T-helper 2 cell (primary cell): ENCODE measurements at places on chromosomes 1 and 21.
A peak's percentile ranks its signal among the peaks of the same experiment; 100 is the strongest.

GRCh38 chr1:42784547-42784945 is 245 bp upstream of the TMEM269 start:
- no peak for DNase-seq

DNA sequence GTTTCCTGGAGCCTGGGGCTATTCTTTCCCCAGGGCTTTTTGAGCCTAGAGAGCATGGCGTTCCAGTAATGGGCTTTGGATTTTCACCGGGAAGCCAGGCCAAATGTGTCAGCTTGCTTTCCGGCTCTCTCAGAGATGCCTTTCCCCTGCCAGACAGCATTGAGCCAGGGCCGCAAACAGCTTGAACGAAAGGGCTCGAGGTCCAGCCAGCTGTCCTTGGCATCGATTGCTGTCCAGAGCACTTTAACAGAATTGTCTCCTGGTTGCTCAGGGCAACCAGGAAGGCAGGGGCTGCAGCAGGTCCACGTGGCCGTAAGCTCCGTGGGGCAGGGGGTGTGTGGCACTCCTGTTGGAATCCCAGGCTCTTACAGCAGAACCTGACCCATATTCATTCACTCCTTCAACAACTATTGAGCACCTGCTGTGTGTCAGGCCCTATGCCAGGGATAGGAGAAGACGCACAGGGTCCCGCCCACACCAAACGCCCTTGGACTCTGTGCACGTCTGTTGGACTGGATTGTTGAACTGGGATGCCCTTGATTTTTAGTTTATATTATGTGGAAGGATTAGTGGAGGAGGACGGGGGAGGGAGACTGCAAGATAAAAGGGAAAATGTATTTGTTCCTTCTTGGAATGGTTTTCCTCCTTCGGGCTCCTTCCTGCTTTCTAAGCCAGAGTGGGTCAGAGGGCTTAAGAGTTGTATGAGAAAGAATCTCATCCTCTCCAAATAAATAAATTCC is 38.7 kb upstream of the EFHD2 start:
- DNase-seq, result no peak

DNA sequence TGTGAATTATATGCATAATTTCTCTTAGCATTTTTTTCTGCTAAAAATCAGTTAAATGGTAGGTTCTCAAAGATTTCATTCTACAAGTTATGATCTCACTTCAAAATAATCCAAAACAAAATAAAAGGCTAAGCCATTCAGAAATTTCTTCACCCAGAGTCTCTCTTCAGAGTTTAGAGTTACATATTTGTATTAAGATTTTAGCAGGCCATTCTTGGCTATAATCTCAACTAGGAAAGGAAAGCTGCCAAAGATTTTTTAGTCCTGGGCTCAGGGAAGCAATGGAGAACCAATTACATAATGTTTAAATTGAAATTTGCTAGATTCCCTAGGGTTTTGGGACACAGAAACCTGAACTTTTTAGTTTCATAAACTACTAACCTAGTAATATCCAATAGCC is 245.0 kb downstream of the USH2A start:
- no peak for DNase-seq

DNA sequence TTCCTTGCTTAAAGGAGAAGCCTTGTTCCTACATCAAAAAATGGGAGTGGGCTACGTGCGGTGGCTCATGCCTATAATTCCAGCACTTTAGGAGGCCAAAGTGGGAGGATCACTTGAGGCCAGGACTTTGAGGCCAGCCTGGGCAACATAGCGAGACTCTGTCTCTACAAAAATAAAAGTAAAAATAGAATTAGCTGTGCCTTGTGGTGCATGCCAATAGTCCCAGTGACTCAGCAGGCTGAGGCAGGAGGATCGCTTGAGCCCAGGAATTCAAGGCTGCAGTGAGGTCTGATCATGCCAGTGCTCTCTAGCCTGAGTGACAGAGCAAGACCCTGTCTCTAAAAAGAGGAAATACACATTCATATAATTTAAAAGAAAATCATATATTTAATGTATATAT is 127.1 kb downstream of the C1orf21 start:
- DNase-seq, result no peak

- DNase-seq, result no peak
Measured at GRCh38 chr1:100657876-100658715, 61.4 kb upstream of the VCAM1 start.

DNA sequence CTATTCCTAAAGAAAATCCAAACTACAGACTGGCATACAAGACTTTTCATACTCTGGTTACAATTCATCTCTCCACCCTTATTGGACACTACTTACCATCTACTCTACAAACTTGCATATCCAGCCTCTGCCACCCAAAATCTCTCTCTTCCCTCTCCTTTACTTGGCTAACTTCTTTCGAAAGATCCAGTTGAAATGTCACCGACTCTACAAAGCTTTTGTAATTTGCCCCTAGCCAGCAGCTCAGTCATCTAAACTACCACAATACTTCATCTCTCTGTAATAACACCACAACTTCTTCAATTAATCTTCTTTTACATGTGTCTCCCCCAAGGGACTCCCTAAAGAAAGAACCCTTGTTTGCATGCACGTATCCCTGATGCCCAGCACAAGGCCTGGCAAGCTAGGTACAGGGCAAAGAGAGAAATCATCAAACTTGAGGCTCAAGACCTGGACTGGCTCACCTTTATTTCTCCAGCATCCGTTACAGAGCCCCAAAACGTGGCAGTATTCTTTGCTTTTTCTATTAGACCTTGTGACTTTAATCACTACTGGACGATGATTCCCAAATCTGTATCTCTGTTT is 2.7 kb downstream of the ZBTB21 start:
- DNase-seq, result no peak

DNA sequence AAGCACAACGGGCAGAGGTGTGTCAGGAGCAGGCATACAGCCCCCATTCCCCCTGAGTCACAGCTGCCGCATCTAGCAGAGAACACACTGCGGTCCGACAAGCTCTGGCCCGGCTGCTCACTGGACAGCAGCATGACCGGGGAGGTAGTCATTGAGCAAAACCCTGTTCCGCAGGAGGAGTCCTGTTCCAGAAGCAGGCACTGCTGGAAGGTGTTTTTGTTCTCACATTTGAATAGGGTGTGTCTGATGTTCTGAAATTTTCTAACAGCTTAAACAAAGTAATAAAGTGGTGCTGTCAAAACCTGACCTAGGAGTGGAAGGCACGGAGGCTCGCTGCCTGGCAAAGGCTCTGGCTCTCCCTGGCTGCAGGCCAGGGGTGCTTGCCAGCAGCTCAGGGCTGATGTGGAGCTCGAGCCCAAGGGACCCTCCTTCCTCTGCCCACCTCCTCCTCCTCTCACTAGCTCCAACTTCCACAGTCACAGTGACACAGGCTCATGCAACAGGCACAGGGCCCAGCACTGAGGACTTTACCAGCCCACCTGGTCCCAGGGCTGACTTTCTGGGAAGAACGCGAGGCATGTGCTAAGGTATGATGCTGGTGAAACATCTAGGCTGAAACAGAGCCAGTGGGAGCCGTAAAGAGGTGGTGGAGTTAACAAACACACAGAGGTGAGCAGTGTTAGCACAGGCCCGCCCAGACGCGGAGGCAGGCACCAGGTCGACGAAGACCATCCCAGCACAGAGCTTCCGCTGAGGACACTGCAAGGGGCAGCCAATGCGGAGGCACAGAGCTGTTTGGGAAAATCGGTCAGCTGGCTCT is 118.6 kb upstream of the IFFO2 start:
- DNase-seq, result no peak

DNA sequence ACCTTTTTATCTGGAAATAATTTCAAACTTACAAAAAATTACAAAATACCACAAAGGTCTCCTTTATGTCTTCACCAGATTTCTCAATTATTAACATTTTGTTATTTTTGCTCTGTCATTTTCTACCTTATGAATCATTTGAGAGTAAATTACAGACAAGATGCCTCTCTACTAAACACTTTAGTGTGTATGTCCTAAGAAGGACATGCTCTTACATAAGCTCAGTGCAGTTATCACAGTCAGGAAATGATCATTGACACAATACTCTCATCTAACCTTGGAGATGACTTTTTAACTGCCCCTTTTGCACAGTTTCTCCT is 378.9 kb upstream of the RUNX1 start:
- DNase-seq, result no peak

DNA sequence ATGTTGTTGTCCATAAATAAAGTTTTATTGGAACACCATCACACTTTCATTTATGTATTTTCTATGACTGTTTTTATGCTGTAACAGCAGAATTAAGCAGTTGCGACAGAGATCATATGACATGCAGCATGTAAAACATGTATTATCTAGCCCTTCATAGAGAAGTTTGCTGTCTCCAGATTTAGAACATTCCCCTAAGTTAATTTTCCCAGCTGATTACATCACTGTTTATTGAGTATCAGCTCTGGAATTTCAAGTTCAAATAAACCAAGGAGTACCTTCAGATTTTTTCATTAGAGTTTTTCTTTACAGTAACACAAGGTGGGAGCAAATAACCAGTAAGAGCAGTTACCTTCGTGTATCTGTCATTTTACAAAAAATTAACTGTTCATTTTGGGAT is 792.8 kb downstream of the USP25 start:
- DNase-seq, result no peak

GRCh38 chr1:114126261-114127095 is 27.2 kb downstream of the SYT6 start:
- DNase-seq, result no peak

DNA sequence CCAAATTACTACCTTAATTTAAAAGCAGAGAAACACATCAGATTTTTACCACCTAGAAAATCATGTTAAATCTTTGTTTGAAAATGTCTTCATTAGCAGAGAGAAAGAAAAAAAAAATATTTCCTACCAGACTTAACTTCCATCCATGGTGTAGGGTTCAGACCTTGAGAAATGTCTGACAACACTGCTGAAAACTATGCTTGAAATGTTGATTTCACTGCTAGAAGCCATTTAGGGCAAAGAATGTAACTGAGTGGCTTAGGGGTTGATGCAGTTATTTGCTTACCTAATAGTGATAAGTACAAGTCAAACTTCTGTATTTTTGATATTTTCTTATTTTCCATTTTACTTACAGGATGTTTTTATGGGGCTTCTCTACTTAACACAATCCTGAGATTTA is 495.6 kb upstream of the NEGR1 start:
- no peak for DNase-seq

- no peak for DNase-seq
Measured at GRCh38 chr1:169003864-169004516, 102.5 kb upstream of the ATP1B1 start.

DNA sequence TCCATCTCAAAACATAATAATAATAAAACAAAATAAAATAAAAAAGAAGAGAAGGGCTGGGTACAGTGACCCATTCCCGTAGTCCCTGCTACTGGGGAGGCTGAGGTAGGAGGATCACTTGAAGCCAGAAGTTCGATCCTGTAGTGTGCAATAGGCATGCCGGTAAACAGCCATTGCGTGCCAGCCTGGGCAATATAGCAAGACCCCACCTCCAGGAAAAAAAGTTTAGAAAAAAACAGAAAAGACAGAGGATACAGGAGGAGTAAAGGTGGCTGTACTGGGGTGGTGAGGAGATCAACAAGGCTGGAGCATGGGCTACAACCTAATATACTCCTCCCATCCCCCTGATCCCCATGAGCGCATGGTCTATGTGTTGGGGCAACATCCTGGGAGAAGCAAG is 30.8 kb downstream of the PTAFR start:
- no peak for DNase-seq

DNA sequence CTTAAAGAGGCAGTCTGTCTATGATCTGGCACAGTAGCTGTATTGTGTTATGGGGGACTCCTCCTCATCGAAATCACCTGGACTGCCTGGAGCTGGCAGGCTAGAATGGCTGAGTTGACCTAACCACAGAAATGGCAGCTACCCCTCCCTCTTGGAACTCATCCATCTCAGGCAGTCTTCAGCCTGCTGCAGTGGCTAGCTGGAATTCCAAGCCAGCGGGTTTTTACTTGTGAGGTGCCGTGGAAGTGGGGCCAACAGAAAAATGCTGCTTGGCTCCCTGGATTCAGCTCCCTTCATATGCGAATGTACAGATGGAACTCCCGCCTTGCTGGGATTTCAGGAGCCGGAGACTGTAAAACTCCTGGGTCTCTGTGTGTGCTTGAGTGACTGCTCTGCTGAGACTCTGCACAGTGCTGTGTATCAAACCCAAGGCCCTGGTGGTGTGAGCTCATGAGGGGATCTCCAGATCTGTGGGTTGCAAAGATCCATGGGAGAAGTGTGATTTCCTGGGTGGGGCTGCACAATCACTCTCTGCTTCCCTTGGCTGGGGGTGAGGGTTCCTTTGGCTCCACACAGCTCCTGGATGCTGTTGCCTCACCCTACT is 316.9 kb downstream of the CTH start:
- no peak for DNase-seq

- no peak for DNase-seq
Measured at GRCh38 chr21:41328660-41329607, 12.3 kb downstream of the FAM3B start.

GRCh38 chr1:115322631-115323030 is 15.4 kb downstream of the NGF start:
- no peak for DNase-seq

- DNase-seq, result peak; percentile 64
Measured at GRCh38 chr1:243287652-243288051, 31.8 kb downstream of the SDCCAG8 start.

DNA sequence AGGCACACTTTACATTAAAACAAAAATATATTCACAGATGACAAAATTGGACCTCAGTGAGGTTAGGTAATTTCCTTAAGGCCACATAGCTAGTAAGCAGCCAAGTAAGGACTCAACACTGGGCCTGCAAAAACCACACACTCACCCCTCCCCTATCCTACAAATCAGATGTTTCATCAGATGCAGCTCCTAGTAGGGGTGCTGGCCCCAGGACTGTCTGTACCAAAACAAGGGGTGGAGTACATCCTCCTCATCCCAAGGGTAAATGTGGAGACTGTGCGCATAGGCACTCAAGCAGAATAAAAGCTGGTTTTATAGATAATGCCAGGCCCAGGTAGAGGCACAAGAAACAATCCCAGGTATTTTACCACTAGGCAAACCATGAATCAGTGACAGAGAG is 25.7 kb downstream of the URB1 start:
- DNase-seq, result no peak

DNA sequence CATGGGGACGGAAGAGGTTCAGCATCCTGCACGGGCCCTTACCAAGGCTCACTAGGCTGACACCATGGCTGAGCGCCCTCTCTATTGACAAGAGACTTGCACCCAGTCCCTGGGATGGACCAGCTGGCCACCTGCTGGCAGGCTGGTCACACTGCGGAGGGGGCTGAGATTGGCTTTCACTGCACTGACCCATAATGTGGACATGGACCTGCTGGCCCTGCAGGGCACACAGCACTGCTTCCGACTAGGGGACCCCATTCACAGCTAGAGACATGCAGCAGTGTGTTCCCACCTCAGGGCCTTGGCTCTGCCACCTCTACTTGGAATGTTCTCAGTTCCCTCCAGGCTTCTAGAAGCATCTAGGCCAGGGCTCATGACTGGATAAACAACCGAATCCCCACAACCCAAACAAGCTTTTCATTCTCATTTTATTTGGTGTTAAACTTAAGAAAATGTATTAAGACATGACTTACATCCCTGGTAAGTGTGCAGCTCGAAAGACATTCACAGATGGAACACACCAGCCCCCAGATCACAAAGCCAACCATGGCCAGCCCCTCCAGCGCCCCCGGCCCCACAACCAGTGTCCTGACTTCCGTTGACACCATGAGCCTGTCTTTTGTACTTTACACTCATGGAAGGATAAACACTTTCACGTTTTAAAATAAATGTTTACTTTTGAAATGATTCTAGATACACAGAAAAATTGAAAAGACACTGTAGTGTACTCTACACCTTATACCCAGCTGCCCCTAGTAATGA is 9.3 kb upstream of the SRARP start:
- DNase-seq, result no peak
